ENCODE measurements at places on chromosomes 12 and 14. TPM values are rescaled to one million over a fixed set of nuclear protein-coding genes. Genes with fewer than 3 reads are reported as not detected.

- no peak for DNase-seq
Measured at GRCh38 chr14:49619730-49620129, 696 bp downstream of the RPL36AL start.

- no peak for DNase-seq
Measured at GRCh38 chr14:105075379-105076295, 10.4 kb upstream of the GPR132 start.

DNA sequence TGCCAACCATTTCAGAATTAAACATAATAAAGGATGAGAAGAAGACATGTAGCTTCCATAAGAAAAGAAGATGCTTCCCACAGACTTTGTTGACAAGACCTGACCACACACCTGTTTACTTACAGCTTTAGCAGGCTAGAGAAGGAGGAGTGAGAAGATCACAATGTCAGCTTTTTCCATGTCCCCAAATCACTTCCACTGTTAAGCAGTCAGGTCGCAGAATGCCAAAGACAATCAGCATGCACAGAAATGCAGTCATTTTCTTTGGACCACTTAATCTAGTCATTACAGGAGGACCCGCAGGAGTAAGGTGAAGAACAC, 314.9 kb downstream of the SSPN start:
- no peak for DNase-seq

GRCh38 chr12:56905852-56906251, 28.4 kb downstream of the SDR9C7 start:
- no peak for DNase-seq

DNA sequence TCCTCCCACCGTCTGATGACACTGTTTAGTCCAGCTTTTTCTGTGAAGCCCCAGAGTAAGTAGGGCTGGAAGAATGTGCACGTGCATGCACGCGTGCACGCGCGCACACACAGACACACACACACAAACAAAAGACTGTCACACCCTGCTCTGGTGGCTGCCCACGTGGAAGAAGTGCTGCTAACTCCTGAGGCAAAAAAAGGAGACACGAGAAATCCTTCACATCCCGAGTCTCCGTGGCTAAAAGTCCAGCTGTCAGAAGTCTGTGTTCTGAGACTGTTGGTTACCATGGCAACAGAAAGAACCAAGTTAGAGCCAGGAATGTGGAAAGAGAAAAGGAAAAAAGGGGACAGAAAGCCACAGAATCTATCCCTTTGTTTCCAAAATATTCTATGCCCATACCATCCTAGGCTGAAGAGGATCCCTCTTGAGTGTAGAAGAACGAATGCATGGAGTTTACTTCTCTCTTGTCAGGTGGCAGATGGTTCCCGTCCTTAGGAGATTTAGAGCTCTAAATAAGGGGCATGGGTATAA, 1.6 kb upstream of the C12orf71 start:
- DNase-seq = no peak

DNA sequence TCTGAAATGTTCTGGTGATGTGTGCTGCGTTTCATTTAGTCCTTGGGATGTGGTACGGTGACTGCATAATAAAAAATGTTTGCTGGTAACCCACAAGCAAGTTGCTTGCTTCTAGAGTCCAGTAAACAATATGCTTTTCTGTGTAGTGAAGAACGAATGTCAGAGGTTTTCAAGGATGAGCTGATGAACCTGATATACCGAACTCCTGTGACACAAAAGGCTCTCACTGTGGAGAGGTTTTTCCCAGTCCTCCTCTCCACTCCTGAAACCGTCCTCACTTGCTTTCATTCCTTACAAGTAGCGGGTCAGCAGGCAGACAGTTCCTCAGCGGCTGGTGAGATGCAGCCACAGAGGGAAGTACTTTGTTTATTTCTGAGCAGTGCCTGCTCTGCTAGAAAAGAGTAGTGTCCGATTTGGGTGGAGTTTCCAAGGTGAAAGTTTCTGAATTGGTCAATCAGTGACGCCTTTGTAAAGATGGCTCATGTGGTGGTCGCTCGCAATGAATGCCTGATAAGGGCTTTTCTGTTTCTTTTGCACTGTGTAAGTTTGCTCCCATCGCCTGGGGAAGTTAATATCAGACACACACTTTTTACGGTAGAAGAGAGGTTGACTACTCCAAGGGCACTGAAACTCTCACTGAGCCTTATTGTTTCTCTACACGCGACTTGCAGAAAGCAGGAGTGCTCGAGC, 3.0 kb downstream of the ETV6 start:
- DNase-seq = no peak

LUM gene
- not detected for total RNA-seq

All from activated T-helper 2 cell treated with anti-CD3 and anti-CD28 coated beads, Interferon-gamma antibody, Interleukin-2, Interleukin-4, amounts not matched to agents 10 μg/mL and 5 μg/mL and 100 μg/mL, durations not matched to agents 14 hours and 24 hours and 36 hours (primary cell).